ENCODE measurements at places on chromosomes 3 and 15. TPM values are rescaled to one million over a fixed set of nuclear protein-coding genes. Genes with fewer than 3 reads are reported as not detected.
A peak's percentile ranks its signal among the peaks of the same experiment; 100 is the strongest.

- H3K27ac ChIP-seq: no peak overlapping the region
- H3K27me3 ChIP-seq: peaks cover 62% of the 10 kb centered on the region
- DNase-seq: no peak
- H3K36me3 ChIP-seq: no peaks in the 10 kb centered on the region
- H3K4me1 ChIP-seq: no peaks in the 10 kb centered on the region
- H3K4me3 ChIP-seq: no peak overlapping the region
Measured at GRCh38 chr3:42269647-42270046, 3.7 kb upstream of the CCK start.

DNA sequence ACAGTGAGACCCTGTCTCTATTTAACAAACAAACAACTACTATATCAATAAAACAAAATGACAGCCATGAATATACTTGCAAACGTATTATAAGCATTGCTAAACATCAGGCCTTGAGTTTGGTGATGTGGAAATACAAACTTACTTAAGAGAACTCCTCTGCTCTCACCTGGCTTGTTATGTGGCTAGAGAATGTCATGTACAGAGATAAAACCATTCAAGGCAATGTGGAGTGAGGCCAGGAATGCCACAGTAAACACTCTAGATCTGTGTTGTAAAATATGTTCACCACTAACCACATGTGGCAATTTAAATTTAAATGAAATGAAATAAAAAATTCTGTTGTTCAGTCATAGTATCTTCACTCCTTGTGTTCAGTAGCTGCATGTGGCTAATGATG, 22.7 kb upstream of the RARB start:
- no peak for DNase-seq
- H3K4me1 ChIP-seq: peaks cover 7% of the 10 kb centered on the region
- H3K27me3 ChIP-seq: no peaks in the 10 kb centered on the region
- no peaks in the 10 kb centered on the region for H3K36me3 ChIP-seq
- H3K27ac ChIP-seq: no peak overlapping the region

Gene PLS1
- polyA plus RNA-seq: 5.2 TPM

DNA sequence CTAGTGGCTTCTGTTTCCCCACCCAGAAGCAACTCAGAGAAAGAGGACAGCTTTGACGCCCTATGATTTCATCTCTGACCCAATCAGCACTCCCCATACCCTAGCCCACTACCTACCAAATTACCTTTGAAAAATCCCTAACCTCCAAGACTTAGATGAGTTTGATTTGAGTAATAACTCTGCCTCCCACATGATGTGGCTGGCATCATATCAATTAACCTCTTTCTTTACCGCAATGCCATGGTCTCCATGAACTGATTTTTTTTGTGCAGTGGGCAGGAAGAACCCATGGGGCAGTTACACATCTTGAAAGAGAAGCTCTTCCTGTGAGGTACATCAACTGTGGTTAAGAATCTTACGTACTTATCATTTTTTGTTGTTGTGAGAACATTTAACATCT, 25.5 kb upstream of the APOD start:
- peak; percentile 1 for DNase-seq
- no peaks in the 10 kb centered on the region for H3K36me3 ChIP-seq
- no peak overlapping the region for H3K27ac ChIP-seq
- H3K27me3 ChIP-seq: no peaks in the 10 kb centered on the region
- H3K4me1 ChIP-seq: no peaks in the 10 kb centered on the region
- no peak overlapping the region for H3K4me3 ChIP-seq

- no peak overlapping the region for H3K27ac ChIP-seq
- no peak for DNase-seq
- no peak overlapping the region for H3K4me3 ChIP-seq
- peaks cover 10% of the 10 kb centered on the region for H3K4me1 ChIP-seq
- H3K27me3 ChIP-seq: no peaks in the 10 kb centered on the region
Measured at GRCh38 chr3:160876643-160877042, 120.6 kb downstream of the PPM1L start.

GRCh38 chr3:15685927-15686326, 84.4 kb downstream of the BTD start:
- peaks cover 76% of the 10 kb centered on the region for H3K36me3 ChIP-seq
- no peak for DNase-seq
- H3K27ac ChIP-seq: no peak overlapping the region
- H3K4me3 ChIP-seq: no peak overlapping the region
- no peaks in the 10 kb centered on the region for H3K27me3 ChIP-seq

- no peaks in the 10 kb centered on the region for H3K36me3 ChIP-seq
- H3K4me3 ChIP-seq: no peak overlapping the region
- no peaks in the 10 kb centered on the region for H3K27me3 ChIP-seq
- H3K4me1 ChIP-seq: no peaks in the 10 kb centered on the region
- H3K27ac ChIP-seq: no peak overlapping the region
Measured at GRCh38 chr3:8095724-8096123, 405.9 kb upstream of the LMCD1 start.

DNA sequence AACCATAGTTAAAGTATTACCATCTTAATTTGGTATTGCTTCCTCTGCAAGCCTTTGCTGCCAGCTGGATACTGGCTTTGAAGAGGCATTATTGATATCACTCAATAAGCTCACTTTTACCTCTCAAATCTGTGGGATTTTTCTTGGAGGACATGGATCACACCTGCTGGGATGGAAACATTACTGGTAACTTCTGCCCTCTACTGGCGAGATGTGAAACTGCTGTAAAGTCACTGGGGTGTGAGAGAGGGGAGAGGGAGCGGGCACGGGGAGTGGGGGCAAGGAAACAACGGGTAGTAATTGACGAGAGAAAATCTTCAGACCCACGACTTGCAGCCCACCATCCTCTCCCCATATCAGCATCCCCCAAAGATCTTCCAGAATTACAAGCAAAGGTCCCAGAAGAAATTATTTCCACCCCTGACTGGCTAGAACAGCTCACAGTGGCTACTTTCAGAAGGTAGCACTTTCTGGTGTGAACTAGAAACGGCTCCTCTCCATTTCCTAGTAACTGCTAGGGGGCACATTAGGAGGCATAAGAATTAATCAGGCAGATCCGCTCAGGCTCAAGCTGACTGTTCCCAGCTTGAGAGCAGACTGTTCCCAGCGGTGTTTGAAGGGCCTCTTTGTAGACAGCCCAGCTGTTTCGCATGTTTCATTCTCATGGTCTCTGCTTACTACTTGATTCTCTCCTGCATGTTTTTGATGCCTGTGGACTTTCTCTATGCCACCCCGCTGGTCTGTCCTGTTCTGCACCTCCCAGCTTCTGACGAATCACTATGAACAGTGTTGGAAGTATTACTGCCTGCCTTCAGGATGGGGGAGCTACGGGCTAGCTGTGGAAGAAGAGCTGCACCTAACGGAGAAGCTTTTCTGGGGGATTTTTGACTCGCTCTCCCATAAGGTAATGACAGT, 230.4 kb upstream of the CHRM5 start:
- H3K27me3 ChIP-seq: no peaks in the 10 kb centered on the region
- H3K4me3 ChIP-seq: no peak overlapping the region
- H3K36me3 ChIP-seq: no peaks in the 10 kb centered on the region
- DNase-seq: peak; percentile 55

DNA sequence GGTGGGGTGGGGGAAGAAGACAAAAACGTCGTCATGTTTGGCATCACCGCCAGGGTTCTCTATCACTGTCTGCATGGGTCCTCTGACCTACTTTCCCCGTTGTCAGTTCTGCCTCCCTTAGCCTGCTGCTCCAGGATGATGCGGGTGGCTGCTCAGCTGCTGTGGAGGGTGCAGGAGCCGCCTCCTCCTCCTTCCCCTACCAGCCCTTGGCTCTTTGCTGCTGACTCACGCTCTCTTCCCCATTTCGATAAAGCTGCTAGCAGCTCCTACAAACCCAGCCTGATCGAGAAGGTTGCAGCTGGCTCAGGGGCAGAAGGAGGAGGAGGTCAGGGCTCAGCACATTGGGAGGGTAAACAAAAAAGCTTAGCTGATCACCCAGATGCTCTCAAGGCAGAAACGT, 49.5 kb upstream of the SEC13 start:
- no peak for DNase-seq
- no peak overlapping the region for H3K27ac ChIP-seq
- H3K36me3 ChIP-seq: no peaks in the 10 kb centered on the region
- no peaks in the 10 kb centered on the region for H3K4me1 ChIP-seq

Gene WDR93
- not detected for polyA plus RNA-seq

DNA sequence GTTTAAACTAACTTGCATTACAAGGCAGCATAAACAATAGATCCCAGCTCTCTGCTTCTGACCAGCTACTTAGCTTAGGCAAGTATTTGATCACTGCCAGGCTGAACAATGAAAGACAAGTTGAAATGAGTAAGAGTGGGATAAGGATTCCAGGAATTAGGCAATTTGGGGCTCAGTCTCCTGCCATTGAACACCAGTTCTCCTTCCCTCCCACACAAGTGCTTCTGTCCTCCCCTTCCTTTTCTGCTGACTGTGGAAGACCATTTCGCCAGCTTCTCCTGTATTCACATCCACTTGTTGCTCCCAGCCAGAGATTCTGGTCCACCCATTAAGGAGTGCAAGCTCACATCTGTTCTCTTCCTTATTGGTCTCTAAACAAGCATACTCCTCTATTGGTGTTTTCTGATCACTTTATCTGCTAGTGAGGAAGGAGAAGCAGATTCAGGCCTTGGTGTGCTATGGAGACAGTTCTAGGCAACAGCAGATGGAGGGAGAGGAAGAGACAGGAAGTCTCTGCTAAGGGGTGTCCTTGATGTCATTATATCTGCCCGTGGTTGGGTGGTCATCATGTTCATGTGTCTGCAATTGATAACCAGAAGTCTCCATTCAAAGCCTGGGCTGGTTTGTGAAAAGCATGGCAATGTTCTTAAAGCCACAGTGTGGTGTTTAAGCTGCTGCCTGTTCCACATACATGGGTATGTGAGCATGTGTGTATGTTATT, 121.5 kb downstream of the PLCL2 start:
- H3K27ac ChIP-seq: no peak overlapping the region
- DNase-seq: no peak
- no peaks in the 10 kb centered on the region for H3K4me1 ChIP-seq
- no peaks in the 10 kb centered on the region for H3K27me3 ChIP-seq

GRCh38 chr15:93072411-93073394, 16.3 kb downstream of the RGMA start:
- H3K4me3 ChIP-seq: peak overlapping the region; percentile 79
- H3K36me3 ChIP-seq: no peaks in the 10 kb centered on the region
- H3K27ac ChIP-seq: peak overlapping the region; percentile 74
- peaks cover 52% of the 10 kb centered on the region for H3K27me3 ChIP-seq
- H3K4me1 ChIP-seq: peaks cover 53% of the 10 kb centered on the region

GRCh38 chr3:71101014-71101413, 482.5 kb downstream of the FOXP1 start:
- no peak for DNase-seq
- H3K4me3 ChIP-seq: no peak overlapping the region
- peak overlapping the region; percentile 69 for H3K27ac ChIP-seq
- peaks cover 35% of the 10 kb centered on the region for H3K4me1 ChIP-seq
- no peaks in the 10 kb centered on the region for H3K36me3 ChIP-seq
- no peaks in the 10 kb centered on the region for H3K27me3 ChIP-seq

DNA sequence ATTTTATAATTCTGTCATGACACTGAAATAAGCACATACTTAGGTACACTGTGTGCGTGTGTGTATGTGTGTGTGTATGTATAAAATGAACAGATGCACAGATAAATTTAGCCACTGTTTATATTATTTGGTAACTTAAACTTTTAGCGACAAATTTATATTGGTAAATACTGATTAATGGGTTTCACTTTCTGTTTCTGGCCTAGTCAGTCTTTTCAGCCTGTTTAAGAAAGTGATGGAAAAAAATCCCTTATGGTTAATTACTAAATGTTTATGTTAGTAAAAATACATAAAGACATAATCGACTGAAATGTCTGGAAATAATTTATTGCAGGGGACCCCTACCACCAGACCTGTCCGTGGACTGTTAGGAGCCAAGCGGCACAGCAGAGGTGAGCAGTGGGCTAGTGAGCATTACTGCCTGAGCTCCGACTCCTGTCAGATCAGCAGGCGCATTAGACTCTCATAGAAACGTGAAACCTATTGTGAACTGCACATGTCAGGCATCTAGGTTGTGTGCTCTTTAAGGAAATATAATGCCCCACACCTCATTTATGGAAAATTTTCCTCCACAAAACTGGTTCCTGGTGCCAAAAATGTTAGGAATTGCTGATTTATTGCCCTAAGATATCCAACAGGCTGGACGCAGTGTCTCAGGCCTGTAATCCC, 717.4 kb downstream of the SI start:
- no peaks in the 10 kb centered on the region for H3K27me3 ChIP-seq
- no peaks in the 10 kb centered on the region for H3K4me1 ChIP-seq

GRCh38 chr3:775178-775880, 317.5 kb upstream of the CNTN6 start:
- H3K27me3 ChIP-seq: no peaks in the 10 kb centered on the region
- H3K27ac ChIP-seq: no peak overlapping the region
- H3K36me3 ChIP-seq: no peaks in the 10 kb centered on the region
- H3K4me3 ChIP-seq: no peak overlapping the region
- no peaks in the 10 kb centered on the region for H3K4me1 ChIP-seq

- H3K4me1 ChIP-seq: peaks cover 7% of the 10 kb centered on the region
- H3K27ac ChIP-seq: no peak overlapping the region
- no peak overlapping the region for H3K4me3 ChIP-seq
- H3K27me3 ChIP-seq: no peaks in the 10 kb centered on the region
Measured at GRCh38 chr15:82177291-82178010, 85.1 kb downstream of the EFL1 start.

DNA sequence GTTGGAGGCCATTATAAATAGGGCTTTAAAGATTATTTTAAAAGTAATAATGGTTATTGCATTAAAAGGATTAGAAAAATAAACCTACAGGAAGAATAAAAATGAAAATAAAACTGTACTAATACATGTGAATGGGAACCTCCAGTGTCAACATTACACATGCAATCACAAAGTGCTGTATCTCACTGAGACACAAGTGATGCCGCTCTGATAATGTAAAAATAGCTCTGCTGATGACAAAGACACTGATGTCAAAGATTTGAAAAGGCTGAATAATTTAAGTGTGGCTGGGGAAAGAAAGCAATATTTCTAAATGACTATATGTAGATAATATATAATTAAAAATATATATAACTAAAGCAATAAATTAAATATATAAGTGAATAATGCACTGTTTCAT, 129.1 kb upstream of the RAP2B start:
- H3K27me3 ChIP-seq: no peaks in the 10 kb centered on the region
- H3K36me3 ChIP-seq: no peaks in the 10 kb centered on the region
- no peak for DNase-seq
- no peaks in the 10 kb centered on the region for H3K4me1 ChIP-seq
- no peak overlapping the region for H3K27ac ChIP-seq

All from stomach (tissue), 19 donors.